ENCODE measurements at places on chromosomes 1 and 21.

- DNase-seq: no peak
Observed at GRCh38 chr1:3603571-3604467, 7.5 kb downstream of the MEGF6 start.

DNA sequence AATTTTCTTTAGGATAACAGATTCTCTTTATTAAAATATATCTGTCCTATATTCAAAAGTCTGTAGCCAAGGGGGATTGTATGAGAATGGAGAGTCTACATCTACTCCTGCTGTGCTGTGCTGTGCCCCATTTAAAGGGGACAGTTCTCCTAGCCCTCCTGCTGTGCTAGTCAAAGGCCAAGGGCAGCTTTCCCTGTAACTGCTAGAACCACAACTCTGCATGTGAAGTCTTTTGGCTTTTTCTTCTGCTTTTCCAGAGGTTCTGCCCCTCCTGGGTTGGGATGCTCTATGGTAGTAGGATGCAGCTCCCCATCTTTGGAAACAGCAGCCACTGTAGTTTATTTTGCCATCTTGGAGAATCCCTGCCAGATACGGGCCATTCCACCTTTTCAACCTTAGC is 197.5 kb upstream of the JUN start:
- DNase-seq: no peak

DNA sequence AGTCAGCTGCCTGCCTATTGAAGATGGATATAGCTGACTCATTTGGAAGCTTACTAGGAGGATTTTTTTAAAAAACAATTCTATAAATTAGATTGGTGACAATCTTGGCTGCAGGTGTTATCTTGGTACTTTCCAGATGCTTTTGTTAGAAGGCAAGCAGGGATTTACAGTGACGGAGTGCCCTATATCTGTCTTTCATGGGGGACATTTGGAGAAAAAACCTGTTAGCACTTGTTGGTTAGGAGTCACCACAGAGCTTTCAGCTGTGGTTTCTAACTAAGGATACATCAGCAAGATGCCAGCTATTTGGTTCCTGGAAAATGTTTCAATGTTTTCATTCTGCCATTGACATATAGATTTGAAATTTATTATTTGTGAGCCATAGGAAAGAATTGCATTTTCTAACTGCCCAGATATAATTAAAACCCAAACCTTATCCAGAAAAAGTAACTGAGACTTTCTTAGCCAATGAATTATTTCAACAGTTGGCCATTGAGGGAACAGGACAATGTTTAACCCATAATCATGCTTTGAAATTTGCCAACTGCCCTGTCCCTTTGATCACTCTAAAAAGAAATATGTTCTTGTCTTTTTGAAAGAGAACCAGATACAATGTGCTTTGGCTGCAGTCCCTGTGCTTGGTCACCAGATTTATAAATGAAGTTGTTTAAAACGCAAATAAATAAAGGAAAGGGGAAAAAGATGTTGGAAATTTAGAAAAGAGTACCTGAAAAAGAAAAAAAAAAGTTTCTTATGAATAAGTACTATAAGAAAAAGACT is 761.0 kb upstream of the CXADR start:
- no peak for DNase-seq

GRCh38 chr1:231866392-231867331 is 240.1 kb downstream of the DISC1 start:
- DNase-seq: peak; percentile 62

DNA sequence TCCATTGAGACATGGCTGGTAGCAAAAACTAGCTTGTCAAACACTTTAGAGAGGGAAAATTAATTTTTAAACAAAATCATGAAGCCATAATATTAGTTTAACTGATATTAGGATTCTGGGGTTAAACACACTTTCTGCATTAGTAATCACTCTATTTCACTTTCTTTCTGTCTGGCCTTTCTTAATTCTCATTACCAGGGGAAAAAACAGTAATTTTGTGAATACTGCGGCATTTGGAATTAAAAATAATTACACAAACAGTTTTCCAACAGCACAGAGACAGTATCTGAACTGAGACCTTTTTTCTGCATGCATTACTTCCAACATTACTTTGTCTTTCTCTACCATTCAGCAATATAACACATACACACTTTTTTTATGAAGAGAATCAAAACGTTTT is 190.6 kb downstream of the MRPL39 start:
- DNase-seq: no peak

DNA sequence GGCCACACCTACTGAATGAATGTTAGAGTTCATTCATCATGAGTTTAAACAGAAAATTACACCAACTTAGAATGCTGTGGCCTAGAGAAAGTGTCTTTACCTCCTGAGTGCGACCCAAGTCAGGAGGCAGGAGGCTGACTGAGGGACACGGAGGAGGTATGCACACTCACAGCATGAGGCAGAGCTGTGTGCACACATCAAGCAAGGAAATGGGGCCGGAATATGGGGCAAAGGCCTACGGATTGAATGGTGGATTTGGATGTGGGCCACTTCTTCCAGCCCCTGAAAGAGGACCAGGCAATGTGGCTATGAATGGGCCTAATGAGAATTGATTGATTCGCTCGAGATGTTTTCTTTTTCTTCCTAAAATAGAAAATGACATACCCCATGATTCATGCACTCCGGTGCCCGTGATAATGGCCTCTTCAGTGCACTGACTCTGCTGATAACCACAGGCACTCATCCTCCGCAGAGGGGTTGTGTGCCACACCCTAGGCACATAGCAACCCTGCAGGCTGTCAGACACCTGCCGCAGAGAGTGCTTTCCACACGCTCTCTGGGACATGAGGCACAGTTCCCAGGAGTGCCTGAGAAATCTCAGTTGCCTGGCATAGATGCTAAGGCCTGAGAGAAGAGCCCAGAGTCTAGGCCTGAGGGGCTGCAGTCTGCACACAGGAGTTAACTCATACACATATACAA is 155.5 kb downstream of the GLUL start:
- DNase-seq: no peak

GRCh38 chr1:20508411-20508771 is 440 bp upstream of the MUL1 start:
- DNase-seq: no peak

GRCh38 chr1:30903343-30904034 is 5.1 kb downstream of the SDC3 start:
- DNase-seq: no peak

- DNase-seq: peak; percentile 70
Observed at GRCh38 chr1:24898152-24898908, 31.7 kb downstream of the RUNX3 start.

- DNase-seq: no peak
Observed at GRCh38 chr1:168926236-168926635, 180.3 kb upstream of the ATP1B1 start.

- no peak for DNase-seq
Observed at GRCh38 chr1:19254416-19254815, 2.8 kb downstream of the MRTO4 start.

DNA sequence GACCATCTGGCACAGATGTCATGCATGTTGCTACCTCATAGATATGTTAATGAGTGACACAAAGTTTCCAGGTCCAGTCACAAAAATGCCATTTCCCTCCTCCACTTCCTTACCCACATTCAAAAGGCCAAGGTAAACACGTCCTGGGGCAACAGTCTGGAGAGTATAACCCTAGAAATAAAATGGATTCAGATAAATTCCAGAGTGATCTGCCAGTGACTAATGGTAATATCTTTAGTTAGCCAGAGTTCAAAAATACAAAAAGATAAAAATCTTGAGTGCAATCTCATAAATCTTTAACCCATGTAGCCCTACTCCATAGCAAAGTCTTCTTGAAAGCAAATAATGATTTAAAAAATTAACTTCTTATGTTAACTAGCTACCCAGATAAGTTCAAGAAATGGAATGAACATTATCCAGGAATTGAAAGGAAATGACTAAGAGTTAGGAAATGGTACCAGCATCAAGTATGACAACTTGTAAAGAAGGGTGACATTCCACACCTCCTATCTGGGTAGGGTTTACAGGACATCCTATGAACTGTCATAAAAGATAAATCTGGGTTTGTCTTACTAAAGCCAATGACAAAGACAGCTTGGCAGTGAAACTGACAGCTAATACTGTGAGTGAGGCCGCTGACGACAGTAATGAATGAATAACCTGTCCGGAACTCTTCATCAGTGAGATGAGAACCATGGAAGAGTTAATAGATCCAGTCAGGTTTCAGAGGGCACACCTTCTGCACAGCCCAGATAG is 18.1 kb downstream of the RGS2 start:
- peak; percentile 86 for DNase-seq

DNA sequence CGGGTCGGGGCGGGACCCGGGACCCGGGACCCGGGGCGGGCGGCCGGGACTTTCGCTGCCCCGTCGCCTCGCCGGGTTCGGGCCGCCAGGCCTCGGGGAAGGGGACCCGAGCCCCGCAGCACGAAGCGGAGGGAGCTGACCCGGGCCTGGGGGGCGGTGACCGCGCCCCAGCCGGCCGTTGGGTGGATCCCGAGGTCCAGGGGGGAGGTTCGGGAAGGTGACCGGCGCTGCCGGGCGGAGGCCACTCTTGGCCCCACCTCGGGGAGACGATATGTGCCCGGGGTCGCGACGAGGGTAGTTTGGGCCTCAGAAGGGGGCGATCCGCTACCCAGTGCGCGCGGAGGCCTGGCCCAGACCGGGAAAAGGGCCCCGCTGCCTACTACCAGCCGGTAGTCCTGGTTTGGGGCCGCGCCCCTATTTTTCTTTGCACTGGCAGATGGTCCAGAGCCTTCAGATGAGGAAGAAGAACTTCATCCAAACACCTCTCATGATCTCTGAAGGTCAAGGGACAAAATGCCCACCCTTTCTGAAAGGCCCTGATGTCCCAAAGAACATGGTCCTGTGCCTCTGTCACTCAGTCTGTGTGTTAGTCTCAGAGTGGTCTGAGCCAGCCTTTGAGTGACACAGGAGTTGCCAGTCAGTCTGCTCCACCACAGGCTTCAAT is 766 bp downstream of the AGO4 start:
- peak; percentile 22 for DNase-seq

DNA sequence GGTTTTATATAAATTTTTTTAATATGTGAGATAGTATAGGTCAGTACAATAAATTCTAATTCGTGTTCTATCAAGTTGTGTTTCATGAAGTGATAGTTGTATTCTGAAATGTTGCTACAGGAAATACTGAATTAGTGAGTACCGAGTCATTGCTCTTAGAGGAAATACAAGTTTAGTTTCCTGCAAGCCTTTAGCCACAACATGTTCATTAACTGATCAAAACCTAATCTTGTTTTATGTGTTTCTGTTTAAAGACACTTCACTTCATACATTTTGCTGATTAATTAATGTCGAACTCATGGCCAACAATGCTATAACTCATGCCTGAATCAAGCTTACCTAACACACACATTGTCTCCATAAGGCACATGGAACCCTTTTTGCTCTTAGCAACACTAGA is 43.6 kb downstream of the LRRC7 start:
- no peak for DNase-seq

GRCh38 chr1:176957603-176958002 is 206.9 kb downstream of the ASTN1 start:
- DNase-seq: no peak

DNA sequence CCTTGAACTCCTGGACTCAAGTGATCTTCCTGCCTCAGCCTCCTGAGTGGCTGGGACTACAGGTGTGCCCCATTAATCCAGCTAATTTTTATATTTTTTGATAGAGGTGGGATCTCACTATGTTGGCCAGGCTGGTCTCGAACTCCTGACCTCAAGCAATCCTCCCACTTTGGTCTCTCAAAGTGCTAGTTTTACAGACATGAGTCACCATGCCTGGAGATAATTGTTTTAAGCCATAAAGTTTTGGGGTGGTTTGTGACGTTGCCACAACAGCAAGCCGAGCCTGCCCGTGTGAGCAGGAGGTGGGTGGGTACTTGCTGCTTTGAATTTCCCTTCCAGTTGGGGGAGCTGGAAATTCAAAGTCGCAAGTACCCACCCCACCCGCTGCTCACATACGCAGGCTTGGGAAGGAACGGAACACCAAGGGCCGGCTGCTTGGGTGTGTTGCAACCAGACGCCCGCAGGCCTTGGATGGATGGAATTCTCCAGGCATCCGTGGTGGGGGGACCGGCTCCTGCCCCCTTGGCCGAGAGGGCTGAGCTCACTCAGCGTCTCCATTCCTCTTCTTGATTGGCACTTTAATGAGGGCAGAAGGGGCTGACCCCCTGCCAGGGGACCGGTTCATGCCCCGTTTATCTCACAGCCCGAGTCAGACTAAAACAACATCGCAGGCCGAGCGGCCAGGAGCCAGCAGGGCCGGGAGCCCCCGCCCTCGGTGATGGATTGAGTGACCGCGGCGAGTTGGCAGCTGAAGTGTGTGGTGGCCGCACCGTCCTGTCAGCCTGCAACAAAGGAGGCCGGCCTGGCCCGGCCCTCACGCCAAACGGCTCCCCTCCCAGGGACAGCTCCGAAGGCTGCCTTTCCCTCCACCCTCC is 78.1 kb downstream of the DHRS3 start:
- DNase-seq: no peak

- peak; percentile 46 for DNase-seq
Observed at GRCh38 chr21:25871566-25871965, 136.8 kb downstream of the GABPA start.

DNA sequence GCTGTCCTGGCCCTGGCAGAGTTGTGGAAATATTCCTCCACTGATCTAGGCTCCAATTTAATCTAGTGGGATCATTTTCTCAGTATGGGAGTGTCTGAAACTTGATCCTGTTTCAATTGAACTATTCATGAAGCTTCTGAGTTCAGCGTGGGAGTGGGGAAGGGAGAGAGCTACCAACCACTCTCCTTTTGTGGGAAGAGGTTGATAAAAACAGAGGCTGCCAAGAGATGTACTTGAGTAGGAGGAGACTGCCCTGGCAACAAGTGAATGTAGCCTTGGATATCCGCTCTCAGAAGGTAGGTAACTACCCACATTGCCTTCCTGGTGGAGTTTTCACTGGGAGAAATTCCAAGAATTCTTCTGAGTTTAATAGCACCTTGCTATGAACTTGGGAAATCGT is at the start of gene CTXND2:
Gene CTXND2 (plus strand): TSS at position 119 of the 400 bp plus-strand sequence. CDS start 25,179 bp downstream, outside the sequence.
- no peak for DNase-seq

GRCh38 chr1:204613636-204614035 is 71.9 kb downstream of the LRRN2 start:
- no peak for DNase-seq

- no peak for DNase-seq
Observed at GRCh38 chr1:206427291-206427690, 43.0 kb upstream of the IKBKE start.

- DNase-seq: no peak
Observed at GRCh38 chr1:3688356-3689137, 36.2 kb downstream of the TP73 start.

DNA sequence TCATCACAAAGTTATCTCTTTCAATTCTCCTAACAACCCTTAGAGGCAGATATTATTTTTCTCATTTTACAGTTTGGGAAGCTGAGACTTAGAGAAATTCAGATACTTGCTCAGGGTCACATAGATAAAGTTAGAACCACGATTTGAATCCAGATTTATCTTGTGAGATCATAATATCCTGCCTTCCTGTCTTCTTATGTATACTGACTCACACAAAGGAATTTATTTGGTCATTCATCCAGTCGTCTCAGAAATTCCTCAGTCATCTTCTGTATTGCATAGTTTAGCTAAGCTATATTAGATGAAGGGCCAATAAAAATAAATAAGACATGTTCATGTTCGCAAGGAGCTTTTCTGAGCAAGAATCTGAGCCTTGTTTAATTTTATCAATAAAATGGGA is 35.8 kb upstream of the RUNX1 start:
- no peak for DNase-seq

All from HAP-1 (cell line).